ENCODE measurements at places on chromosomes 7 and 10.

GRCh38 chr10:32056136-32057035, at the start of gene KIF5B:
Gene KIF5B (minus strand): TSS chr10:32056425. CDS start chr10:32055973, 452 bp downstream.
- peak; percentile 87 for DNase-seq

- no peak for DNase-seq
These were observed 20.0 kb downstream of the KCNK18 start for GRCh38 chr10:117217196-117217761.

- no peak for DNase-seq
These were observed 80.8 kb upstream of the NPVF start for GRCh38 chr7:25308906-25309705.

GRCh38 chr10:116292493-116292892, 19.5 kb upstream of the GFRA1 start:
- DNase-seq, result no peak

All from T1000 (cell line).